ENCODE measurements at places on chromosomes 12 and 14.

GRCh38 chr14:102969901-102970300 lies 47.4 kb downstream of the AMN start:
- DNase-seq = no peak

DNA sequence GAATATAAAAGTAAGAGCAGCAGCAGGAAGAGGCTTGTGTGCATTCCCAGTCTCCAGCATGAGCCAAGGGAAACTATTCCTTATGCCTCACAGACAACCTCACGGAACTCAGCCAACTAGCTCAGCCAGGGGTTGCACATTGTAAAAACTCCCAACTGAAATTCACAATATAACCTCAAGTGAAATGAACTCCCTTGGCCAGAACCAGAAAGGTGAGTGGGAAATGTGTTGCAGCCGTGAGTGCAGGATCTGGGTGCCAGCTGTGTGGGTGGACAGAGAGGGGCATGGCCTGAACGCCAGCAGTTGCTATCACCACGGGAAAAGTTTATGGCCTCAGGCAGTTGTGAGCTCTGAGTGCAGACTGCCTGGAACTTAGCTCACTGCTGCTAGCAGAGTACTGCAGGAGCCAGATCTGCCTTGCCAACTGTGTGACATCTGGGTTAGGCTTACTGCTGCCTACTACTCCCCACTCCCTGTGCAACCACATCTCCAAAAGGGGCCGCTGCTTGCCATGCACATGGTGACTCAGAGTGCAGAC lies 2.3 kb upstream of the CLEC1A start:
- DNase-seq = no peak

DNA sequence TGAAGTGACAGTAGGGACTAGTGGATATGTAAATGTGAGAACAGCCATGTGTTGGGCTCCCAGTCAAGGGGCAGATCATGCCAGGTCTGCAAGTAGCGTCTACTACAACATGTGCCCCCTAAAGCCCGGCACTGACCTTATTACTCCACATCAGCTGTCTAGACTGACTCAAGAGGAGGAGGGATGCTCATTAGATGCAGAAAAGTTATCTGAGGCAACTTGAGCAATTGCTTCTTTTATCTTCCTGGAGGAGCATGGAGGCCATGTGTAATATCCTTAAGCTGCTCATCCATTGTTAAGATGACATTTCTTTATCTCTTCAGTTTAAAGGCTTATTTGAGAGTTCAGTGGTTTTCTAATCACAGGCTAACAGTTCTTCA lies 404.7 kb upstream of the FLRT2 start:
- DNase-seq = no peak

DNA sequence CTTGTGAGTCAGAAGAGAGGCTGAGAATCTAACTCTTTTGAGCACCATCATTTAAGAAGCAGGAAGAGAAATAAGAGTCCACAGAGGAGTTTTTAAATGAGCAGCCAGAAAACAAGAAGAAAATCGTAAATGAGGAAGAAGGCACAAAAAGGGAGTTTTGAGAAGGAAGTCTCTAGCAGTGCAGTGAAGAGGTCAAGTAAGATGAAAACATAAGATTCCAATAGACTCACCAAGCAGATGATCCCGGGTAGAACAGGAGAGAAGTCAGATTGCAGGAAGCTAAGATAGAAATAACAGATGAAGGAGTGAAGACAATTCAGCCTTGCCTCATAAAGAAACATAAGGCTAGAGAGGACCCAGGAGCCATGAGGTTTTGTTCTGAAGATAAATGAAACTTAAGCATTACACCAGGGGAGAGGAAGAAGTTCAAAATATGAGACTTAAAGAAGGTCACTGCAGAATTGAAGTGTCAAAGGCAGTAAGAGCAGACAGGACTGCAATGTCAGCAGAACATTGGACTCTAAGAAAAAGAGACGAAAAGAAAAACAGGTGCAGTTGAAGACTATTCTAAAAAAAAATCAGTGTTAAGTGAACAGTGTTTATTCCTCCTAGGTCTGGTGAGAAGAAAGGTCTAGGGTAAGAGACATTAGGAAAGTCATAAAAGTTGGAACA lies 229.0 kb downstream of the SEC23A start:
- DNase-seq = no peak

DNA sequence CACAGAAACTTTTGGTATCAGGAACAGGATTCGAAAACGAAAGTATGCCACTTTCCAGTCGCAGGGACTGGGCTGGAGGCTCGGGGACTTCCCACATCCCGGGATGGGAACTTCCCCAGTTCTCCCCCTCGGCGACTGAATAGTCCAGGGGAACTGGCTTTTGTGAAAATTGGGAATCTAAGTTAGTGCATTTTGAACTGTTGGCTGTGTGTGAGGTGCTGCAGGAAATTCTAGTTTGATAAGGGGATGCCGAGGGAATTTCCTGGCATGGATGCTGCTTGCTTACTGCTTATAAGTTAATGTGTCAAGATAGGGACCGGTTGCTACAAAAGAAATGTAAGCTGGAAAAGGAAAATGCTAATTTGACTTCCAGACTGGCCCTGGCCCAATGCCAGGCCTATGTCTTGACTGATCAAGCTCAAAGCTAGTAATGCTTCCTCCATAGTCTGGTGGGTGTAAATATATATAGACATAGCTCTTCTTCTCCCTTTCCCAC lies 73.4 kb upstream of the EIF5 start:
- no peak for DNase-seq

GRCh38 chr12:123805173-123805572 lies 43.1 kb downstream of the DNAH10 start:
- DNase-seq = no peak

DNA sequence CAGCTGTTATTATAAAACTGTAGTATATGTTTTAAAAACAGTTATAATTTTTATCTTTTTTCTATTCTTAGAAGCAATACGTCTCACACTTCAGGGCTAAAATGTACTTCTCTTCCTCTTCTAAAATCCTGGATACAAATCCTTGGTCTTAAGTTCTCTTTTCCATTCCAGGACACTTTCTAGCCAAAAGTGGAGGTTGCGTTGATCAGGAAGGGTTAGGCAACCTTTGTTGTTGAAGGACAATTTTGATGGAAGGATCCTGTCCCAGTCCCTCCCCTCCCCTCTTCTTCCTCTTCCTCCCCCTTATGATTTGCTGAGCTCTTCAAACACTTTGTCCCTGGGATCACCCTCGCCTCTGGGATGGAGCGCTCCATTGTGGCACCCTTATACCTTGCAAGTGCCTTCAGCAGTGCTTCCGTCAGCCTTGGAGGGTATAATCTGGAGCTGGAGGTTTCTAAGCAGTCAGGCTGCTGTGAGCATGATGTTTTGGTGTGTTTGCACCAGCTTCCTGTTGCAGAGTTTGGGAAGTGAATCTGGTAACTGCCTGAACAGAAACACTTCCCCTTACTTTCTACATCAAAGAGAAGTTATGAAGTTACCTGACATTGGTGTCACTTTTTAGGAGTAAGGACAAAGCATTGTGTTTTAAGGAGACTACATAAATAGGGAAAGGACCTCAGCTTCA lies 87.4 kb upstream of the SLC38A2 start:
- DNase-seq = no peak

DNA sequence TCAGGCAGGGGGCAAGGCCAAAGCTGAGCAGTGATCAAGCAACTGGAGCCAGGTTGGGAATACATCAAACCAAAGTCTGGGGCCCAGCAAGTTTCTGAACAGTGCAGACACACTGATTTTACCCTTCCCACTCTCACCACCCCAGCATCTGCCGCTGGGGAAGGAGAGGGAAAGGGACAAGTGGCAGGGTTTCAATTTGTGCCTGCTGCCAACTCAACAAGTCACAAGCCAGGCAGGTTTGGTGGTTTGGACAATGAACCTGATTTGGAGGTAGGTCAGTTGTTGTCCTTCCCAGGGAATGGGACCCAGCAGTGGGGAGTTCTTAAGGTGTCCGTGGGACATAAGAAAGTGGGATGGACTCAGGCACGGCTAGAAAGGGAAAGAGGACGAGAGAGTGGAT lies 151.9 kb upstream of the NOS1 start:
- no peak for DNase-seq

DNA sequence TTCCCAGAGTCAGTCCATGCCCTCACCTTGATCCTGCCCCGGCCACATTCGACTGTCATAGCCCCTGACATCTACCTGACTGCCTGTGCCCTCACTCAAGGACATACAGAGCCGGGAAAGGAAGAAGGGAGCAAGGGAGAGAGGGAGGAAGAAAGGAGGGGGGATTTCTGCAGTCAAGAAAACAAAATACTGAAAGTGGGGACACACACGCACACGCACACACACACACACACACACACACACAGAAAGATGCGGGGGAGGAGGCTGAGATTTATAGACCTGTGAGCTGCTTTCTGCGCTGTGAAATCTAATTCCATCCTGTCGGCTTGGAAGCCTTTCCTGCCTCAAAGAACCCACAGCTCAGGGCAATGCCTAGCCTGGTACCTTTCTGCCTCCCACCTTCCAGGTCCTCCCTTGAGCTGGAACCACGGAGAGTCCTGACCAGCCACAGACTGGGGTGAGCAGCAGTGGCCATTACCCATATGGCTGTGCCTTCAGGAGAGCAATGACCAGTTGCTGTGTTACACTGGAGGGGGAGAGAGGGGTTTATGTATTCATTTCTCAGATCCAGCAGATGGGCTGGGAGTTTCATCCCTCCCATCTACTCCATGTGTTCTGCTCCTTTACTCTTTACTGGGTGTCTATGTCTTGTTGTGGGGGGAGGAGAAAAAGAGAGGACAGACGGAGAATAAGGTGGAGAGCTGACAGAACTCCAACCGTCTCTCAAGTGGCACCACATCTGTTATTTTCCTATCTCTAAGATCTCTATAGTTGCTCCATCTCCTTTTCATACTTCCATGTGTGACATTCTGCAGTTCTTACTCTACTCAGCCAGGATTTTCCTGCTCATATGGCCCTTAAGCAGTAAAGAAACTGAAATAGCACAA lies 12.9 kb downstream of the C14orf93 start:
- no peak for DNase-seq

GRCh38 chr12:101608301-101609133 lies 13.7 kb downstream of the MYBPC1 start:
- DNase-seq = no peak
